Kidney capillary endothelial cell (primary cell): ENCODE measurements at places on chromosomes 7 and 10.

GRCh38 chr10:28054228-28054860 lies 55.5 kb upstream of the ODAD2 start:
- peak; percentile 32 for DNase-seq

- DNase-seq, result no peak
Measured at GRCh38 chr10:62562101-62562500, 187.9 kb downstream of the ZNF365 start.

DNA sequence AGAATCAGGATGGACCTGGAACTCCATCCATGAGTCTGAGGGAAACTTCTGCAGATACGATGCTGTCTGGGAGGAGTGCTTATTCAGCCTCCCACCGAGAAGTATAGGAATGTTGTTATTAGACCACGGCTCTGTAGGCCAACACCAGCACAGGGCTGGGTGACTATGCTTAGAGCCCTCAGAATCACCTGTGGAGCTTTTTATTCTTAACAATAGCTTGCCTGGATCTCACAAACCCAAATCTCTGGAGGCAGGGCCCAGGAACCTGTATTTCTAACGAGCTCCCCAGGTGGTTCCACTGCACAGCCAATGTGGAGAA lies 55.6 kb upstream of the ARID5B start:
- no peak for DNase-seq

DNA sequence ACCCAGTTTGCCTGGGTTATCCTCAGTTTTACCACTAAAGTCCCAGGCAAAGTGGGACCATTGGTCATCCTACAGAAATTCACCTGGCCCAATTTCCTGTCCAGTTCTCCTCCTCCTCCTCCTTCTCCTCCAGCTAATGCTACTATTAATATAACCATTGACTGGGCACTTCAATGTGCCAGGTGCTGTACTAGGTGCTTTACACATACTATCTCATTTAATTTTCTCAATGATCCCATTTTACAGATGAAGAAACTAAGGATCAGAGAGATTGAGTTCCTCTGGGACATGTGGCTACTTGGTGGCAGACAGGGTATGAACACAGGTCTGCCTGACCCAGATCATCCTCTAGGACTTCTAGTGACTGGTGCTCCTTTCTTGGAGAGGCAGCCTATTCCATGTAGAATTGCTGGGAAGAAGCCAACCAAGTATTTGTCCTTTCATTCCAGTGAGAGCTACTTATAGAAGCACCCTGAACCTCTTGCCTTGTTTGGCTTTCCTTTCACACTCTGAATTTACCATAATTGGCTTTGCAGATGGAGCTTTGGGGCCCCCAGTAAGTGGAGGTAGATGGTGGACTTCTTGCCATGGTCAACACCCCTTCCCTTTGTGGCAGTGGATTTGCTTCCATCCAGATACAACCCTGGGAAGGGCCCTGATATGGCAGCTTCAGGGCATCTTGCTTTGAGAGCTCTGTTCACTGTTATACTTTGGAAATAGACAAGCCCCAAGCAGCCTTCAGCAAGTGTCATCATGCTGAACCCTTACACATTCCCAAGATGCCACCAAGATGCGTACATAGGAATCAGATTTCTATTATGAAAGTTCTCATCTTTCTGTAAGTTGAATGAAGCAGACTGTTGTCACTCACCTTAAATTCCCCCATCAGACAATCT lies 78.7 kb downstream of the MYOF start:
- DNase-seq, result no peak

DNA sequence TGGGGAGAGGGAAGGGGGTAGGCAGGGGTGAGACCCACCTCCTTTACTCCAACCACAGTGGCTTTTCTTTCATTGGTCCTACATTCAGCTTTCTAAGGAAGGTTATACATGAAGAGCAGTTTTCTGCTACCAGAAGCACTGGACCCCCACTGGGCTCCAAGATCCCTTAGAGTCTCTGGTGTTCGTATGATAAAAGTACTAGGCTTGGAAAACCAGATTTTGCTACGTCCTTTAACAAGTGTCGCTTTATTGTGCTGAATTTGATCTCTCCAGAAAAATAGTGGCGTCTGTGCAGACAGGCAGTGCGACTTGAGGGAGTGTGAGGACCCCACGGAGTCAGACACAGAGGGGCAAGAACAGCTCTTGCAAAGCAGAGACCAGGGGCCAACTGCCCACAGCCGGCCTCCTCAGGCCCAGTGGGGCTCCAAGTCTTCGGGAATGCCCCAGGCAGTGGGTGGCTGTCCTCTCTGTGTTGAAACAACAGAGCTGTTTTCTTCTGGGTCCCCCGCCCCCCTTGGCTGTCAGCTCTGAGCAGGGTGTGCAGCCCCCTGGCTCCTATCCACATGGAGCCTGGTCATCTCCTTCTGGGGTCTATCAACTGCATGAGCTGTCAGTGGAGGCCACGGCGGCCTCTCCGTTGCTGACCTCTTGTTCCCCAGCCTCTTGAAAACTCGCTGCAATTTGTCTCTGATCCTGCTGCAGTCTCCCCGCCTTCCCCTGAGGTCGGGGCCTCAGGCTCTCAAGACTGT lies 333.2 kb downstream of the RPS24 start:
- no peak for DNase-seq

DNA sequence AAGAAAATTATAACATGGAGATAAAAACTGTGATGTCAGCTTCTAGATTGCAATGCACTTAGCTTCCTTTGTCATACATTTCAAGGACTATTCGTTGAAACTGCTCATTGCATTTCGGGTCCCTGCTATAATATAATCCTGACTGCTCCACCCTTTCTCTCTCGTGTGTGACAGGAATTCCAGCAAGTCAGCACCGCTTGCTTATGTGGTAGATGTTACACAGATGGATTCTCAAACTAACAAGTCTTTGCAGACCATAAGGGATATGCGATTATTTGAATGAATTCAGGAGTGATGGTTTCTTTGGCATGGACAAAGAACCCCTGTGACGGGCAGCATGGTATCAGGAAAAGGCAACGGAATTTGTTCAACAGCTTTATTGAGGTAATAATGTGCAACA lies 184.0 kb downstream of the GRID1 start:
- DNase-seq, result no peak

DNA sequence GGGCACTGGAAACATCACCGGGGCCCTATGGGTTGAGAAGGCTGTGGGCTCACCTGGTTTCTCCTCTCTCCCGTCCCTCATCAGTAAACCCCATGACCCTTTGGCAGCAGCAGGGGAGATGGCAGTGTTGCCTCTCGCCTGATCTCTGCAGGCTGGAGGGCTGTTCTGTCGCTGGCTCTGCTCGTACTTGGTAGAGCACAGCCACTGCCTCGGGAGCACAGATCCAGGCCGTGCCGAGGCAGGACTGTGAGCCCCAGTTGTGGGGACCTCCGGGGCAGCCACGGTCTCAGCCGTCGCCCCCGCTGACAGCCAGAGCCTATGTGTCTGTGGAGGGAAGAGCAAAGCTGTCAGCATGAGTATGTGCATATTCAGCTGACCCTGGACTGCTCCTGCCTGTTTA lies 94.9 kb downstream of the PTPRE start:
- DNase-seq, result no peak

DNA sequence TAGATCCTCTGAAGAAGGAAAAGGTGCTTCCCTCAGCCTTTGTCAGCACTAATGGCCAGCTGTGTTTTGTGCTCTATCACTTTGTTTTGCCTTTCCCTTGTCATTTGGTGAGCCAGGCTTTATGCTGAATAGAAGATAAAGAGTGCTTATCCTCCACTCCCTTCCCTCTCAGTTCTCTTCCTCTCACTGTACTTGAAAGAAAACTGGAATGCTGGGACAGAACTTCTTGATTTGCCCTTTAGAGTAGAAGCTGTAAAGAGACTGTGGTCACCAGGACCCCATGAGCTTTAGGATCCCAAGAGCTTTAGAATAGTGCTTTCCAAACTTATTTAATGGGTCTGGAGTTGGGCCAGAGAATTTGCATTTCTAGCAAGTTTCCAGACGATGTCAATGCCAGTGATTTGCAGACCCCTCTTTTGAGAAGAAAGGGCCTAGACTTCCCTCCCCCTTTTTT lies 81.4 kb downstream of the LRRC4 start:
- no peak for DNase-seq

DNA sequence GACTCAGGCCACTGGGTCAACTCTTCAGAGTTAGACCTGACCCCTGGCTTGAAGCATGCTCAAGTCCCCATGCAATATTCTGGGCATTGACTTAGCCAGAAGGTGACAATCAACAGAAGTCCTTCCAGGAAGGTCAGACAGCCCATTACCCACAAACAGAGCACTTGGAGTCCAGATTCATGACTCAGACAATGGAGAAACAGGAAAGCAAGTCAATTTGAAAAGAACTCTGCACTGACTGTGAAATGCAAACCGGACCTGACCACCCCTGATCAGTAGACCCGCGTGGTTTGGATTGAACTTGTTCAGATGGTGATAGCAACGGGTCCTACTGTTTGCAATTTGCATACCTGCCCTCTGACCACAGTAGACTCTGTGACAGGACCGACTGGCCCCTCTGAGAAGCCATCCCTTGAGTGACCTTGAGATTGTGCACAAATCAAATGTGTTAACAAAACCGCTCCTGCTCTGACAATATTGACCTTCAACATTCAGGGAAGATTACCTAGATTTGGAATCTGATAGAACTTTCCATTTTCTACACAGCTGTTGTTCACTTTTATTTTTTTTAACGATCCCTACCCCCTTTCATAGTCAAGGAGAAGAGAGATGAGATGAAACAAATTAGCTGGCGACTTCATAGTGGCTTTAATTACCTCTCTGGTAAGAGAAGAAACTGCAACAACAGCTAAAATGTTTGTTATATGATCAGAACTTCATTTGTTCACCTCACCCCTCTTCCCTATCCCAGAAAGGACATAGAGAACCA lies 138.7 kb downstream of the NRP1 start:
- DNase-seq, result peak; percentile 75

DNA sequence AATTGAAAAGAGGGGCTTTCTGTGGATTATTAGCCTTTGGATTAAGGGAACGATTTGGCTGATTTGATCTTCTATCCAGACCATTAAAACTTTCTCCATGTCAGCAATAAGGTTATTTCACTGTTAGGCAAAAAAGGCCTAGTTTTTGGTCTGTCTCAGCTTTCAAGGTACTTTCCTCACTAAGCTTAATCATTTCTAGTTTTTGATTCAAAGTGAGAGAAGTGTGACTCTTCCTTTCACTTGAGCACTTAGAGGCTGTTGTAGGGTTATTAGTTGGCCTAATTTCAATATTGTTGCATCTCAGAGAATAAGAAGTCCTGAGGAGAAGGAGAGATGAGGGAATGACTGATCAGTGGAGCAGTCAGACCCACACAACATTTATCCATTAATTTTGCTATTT lies 596.0 kb upstream of the TPK1 start:
- no peak for DNase-seq

GRCh38 chr7:102836191-102836919 lies 76.4 kb upstream of the LRRC17 start:
- DNase-seq, result peak; percentile 33

DNA sequence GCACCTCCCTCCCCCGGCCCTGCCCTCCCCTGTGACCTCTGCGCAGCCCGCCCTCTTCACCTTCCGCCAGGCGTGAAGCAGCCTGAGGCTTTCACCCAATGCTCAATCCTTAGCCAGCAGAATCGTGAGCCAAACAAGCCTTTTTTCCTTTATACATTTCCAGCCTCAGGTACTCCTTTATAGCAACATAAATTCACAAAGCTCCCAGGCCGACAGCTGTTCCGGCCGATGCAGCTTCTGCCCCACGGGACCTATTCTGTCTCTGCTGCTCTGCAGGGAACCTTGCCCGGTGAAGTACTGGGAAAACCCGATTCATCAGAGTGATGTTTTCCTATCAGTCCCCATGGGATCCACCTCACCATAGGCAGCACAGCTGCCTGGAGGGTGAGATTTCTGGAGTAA lies 87.4 kb downstream of the CHST15 start:
- DNase-seq, result no peak

DNA sequence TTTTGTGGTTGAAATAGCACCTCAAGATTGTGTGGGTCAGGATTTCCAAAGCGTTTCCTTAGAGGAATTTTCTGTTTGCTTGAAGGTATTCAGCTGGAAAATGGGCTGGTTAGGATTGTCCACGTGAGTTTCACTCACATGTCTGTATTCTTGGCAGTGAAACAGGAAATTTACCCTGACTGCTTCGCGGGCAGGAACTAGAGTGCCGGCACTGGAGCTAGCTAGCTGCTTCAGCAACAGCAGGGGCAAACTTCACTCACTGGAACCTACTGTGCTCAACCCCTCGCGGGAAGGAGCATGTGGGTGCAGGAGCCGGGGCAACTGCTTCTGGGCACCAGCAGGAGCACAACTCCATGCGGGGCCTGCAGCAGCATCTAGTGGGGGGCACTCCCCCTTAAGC lies 38.0 kb upstream of the RTKN2 start:
- no peak for DNase-seq

DNA sequence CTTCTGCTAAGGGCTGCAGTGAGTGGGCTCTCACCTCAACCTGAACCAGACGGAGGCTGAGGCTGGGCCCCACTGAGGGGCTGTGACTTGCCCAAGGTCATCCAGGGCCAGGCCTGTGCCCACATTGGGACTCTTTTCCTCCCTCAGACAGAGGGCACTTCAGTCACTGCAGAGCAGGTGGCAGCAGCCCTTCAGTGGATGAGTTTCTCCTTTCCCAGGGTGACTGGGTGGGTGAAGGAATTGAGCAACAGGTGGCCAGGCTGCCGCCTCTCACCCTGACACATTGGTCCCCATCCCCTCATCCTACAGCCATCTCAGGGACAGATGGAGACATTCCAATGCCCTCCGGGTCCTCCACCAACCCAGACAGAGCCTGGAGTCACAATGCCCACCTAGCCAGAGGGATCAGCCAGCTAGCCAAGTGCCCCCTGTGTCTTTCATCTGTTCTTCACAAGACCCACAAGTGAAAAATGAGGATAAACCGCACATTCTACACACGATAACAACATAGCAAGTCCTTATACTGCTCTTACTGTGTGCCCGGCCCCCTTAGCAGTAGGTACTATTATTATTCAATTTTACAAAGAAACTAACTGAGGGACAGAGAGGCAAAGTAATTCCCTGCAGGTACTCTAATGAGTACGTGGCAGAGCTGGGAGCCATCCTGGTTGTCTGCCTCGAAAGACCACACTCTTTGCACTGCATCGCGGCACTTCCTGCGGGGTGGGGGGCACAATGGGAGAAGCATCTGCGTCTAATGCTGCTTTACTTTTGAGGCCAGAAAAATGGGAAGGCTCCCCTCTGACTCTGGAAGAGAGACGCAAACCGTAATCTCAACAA lies 1.7 kb upstream of the SLC18A3 start:
- DNase-seq, result no peak

- no peak for DNase-seq
Measured at GRCh38 chr7:5428478-5429252, 5.0 kb upstream of the TNRC18 start.
